ENCODE measurements at places on chromosomes 11 and 22.

DNA sequence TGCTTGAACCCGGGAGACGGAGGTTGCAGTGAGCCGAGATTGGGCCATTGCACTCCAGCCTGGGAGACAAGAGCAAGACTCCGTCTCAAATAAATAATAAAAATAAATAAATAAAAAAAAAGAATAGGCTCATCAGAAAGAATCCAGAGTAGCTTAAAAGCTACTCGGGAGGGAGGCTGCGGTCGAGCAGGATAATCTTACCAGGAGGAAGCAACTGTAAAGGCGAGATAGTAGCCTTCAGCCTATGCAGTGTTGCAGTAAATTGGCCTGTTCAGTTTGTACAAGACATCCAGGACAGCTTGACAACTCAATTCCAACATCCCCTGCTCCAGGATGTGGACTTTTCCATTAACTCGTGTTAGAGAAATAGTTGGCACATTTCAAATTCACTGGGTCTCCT is 1164.7 kb downstream of the LRRC4C start:
- no peak for DNase-seq

DNA sequence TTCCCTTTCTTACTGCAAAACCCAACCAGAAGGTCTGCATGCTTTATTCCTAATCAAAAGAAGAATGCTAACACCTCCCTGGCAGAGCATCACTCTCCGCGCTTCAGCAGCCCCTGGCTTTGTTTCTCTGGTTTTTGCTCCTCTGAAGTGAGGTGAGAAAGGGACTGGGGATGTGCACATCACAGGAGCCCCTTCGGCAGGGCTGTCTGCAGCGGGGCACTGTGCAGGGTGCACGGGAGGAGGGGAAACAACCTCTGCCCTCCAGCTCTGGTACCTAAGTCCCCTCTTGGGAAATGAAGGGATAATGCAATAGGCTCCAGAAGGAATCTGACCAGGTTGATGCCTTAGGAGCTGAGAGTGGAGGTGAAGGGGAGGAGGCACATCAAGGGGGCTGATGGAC is 312.7 kb downstream of the NTM start:
- DNase-seq, result no peak

- DNase-seq, result no peak
These were observed 21.8 kb upstream of the CD5 start for GRCh38 chr11:61080526-61080925.

DNA sequence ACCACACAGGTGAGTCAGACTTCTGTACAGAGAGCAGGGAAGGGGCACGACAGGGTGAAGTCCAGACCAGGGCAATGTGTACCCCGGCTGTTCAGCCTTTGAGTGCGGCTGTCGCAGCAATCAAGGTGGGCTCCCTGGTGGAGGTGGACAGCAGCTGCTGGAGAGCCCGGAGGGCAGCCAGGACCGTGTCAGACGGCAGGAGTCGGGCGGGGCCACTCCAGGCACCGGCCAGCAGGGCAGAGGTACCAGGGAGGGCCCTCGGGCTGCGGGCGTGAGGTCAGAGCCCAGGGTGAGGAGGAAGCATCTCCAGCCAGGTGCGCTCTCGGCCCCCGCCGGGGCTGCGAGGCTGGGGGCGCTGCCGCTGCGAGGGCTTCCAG is 802 bp upstream of the PIM3 start:
- DNase-seq, result no peak

Measured in epithelial cell of prostate (primary cell).